ENCODE measurements at places on chromosomes 6 and 20.

DNA sequence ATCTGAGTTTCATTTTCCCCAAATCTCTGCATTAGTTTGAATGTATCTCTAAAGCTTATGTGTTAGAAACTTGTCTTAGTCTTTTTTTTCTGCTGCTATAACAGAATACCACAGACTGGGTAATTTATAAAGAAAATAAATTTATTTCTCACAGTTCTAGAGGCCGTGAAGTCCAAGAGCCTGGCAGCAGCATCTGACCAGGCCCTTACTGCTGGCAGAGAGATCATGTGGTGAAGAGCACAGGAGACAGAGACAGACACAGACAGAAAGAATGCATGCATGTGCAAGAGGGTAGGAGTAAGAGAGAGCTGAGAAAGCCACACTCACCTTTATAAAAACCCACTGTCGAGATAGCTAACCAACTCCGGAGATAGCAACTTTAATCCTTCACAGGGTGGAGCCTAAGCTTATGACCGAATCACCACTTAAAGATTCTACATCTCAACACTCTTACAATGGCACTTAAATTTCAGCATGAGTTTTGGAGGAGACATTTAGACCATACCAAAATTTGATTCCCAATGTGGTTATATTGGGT is 412.7 kb upstream of the SOX4 start:
- no peak for DNase-seq

DNA sequence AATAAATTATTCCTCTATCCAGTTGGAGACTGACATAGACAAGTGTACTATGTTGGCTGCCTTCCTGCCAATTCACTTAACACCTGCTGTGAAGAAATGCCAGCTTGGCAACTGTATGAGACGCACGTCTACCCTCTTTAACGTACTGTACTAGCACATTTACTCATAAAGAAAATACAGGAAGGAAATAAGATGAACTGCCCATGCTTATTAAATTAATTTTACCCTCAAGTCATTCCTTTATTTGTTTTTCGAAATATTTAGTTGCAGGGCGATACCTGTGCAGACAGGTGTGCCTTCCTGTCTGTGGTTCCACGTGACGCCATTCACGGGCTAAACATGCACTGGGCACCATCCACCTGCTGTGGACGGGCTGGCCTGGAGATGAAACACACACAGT is 52.0 kb downstream of the PSMG4 start:
- DNase-seq = no peak

DNA sequence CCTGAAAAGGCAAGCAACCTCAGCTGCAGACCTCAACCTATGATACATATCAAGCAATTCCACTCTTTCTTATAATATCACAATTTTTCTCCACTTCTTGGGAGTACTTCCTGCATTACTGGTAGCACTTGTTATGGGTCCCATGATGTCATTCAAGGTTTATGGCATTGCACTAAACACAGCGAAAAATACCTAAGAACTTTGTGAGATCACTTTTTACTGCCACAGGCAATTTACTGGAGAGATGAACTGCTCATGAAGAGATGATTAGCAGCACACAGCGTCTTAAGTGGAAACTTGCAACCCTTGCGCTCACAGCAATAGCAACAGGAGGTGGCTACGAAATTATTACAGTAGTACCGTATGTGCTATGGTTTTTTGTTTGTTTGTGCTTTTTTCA is 19.3 kb upstream of the RIMS4 start:
- DNase-seq = no peak

DNA sequence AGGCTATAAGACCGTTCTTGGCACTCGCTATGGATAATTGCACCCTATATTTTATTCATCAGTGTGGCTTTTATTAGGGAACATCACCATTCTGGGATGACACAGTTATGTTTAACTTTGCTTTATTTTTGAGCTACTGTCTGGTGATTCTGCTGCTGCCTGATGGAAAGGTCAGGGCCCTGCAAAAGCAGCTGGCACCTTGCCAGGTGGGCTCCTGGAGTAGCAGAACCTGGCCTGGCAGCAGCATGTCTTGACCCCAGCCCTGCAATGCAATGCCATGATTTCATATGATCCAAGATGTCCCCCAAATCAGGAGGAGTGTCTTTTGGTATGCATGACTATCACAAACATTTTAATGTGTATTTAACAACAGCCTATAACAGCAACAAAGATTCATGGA is 228.4 kb upstream of the RSPO3 start:
- DNase-seq = no peak

DNA sequence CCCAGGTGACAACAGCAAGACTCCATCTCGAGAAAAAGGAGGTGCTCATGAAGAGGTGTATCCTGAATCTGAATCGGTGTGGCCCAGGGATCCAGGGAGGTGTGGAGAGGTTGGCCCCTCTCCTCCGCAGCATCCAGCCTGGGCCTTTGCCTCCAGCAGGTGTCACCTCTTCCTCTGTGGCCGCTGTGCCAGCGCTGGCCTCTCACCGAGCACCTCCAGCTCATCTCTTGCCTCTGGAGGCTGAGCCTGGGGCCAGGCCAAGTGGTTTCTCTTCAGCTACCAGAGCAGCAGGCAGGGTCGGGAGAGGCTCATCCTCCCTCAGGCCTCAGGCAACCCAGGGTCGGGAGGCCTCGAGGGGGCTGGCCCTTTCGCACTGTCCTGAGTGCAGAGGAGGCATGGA is 1.2 kb upstream of the COL20A1 start:
- no peak for DNase-seq

GRCh38 chr20:56431471-56431870 is 19.4 kb downstream of the CASS4 start:
- no peak for DNase-seq

DNA sequence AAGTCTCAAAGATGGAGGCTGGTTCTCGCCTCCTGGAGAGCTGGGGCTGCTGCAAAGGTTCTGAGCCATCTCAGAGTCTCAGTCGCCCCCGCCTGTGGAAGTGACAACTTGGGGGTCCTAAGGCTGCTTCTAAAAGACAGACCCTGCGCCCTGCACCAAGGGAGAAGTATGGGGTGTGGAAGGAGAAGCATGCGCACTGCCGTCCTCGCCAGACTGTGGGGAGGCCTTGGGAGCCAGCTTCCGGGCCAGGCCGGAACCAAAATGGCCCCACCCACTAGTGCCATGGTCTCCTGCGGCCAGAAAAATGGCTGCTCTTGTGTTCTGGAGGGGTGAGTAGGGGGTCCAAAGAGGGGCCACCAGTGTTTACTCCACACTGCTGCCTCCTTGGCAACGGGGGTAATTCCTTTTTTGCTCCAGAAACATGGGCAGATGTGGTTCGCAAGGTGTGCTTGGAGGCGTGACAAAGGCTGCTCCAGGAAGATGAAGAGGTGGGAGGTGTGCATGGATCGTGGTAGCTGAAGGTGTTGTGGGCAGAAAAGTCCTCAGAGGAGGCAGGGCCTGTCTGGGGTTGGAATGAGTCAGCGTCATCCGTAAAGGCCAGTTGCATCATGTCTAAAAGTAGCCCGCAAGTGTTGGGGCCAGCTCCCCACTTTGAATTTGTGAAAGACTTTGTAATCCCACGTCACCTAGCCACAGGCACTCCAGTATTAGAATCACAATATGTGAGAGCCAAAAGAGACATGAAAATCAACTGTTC is 329.8 kb upstream of the SOX4 start:
- DNase-seq = peak; percentile 46

GRCh38 chr6:69917834-69918233 is 51.5 kb downstream of the COL19A1 start:
- no peak for DNase-seq

GRCh38 chr6:137881522-137881886 is 14.4 kb downstream of the TNFAIP3 start:
- no peak for DNase-seq

GRCh38 chr20:36472637-36473090 is 68.7 kb upstream of the MYL9 start:
- peak; percentile 57 for DNase-seq

DNA sequence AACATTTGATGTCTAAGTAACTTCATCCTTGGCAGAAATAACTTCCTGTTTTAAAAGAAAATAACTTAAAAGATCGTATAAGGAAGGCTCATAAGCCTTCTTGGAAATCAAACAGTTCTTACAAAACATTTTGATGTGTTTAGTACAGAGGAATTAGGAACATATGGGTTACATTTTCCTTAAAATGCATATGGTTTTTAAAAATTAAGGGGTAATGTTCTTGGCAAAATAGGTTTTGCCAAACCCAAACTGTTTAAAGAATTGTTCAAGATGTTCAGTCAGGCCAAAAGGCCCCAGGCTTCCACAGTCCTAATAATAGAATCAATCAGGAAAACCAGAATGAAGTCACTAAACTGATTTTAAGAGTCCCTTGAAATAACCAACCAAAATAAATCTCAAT is 142.7 kb upstream of the SLC35B3 start:
- DNase-seq = no peak

GRCh38 chr6:111858347-111858746 is 14.9 kb downstream of the FYN start:
- no peak for DNase-seq

- DNase-seq = no peak
Observed at GRCh38 chr6:121848523-121849255, 413.2 kb downstream of the GJA1 start.

GRCh38 chr6:166955121-166955864 is 1.1 kb downstream of the RNASET2 start:
- no peak for DNase-seq

DNA sequence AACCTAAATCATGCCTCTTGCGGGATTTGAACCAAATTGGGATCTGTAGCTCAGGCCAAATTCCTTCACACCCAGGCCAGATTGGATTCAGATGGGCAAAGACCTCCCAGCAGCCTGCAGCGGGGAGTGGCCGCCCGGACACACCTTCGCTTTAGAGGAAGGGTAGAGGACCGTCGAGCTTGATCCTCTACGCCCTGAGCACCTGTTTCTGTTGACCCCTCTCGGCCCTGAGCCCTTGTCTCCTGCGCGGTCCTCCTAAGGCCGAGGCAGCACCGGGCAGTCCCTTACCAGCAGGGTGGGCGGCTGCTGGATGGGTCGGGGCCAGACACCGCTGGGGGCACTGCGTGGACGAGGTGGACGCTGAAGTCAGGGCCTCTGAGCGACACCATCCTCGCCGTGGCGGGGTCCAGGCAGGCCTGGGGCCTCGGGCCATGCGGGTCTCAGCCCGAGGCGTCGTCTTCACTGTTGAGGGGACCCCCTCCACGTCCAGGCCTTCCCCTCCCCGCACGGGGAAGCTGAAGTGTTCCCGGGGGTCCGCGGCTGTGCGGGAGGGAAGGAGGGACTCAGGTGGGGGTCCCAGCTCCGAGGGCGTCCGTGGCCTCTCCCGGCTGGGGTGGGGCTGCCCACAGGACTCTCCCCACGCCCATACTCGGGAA is 114.8 kb downstream of the SMOC2 start:
- no peak for DNase-seq

- no peak for DNase-seq
Observed at GRCh38 chr6:16802071-16802470, 40.8 kb upstream of the ATXN1 start.

DNA sequence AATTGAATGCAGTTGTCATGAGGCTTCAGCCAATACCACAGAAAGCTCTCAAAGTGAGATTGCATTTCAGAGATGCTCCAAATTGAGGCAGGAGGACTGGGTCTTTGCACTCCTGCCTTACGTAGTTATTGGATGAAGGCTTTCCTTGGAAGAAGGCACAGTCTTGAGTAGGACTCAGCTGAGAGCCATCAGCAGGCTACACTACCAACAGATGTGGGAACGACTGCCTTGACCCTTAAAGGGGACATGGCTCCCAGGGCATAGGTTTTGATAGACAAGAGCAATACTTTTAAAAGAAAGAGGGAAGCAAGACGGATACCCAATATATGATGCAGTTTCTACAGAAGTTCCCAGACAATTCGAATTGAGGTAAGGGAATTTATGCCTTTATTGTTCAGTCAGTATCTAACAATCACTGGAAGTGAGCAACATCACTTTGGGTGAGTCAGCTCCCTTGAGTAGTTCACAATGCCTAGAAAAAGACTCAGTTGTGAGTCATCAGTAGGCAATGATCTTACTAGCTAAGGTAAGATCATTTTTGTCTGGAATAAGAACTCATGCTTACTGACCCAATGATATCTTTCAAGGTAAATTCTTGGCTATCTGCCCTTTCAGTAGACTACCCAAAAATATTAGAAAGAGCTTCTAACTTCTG is 390.8 kb downstream of the GJA1 start:
- no peak for DNase-seq

- DNase-seq = no peak
Observed at GRCh38 chr6:110635096-110635495, 158.7 kb upstream of the SLC22A16 start.

DNA sequence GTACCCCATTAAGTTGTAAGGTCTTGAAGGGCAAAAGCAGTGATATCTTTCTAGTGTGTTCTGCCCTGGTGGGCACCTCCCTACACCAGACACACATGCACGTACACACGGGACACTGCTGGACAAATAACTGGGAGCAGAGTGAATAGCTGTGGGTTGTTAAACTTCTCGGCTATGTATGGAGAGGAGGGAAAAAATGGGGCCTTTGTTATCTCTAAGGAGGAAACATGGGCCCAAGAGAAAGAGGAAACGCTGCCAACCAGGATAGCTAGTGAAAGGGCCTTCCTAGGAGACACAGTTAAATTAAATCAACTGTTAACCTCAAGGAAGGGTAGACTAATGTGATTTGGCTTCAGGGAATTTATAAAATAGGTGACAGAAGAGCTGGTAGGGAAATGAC is 169.7 kb downstream of the MYLK4 start:
- no peak for DNase-seq

DNA sequence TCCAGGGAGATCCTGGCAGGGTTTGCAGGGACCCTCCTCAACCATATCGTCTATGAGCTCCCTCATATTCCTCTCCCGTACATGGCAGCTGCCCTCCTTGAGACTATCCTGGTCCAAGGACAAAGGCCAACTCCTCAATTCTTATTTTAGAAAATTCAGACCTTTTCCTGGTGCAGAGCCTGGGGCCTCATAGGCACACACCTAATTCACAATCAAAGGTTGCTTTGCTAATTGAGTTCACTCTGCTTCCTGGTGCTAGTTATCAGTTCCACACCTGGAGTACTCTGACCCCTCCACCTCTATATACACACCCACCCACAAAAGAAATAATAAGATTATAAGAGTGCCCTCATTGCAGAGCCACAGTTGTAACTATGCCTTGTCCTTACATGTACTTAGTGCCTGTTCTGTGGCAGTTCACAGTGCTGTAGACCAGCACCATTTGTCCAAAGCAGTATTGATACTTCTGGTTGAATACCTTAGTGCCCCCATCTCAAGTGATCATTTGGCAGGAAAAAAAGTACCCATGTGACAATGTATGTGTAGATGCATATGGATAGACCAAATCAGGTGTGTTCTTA is 38.7 kb downstream of the GSS start:
- no peak for DNase-seq

DNA sequence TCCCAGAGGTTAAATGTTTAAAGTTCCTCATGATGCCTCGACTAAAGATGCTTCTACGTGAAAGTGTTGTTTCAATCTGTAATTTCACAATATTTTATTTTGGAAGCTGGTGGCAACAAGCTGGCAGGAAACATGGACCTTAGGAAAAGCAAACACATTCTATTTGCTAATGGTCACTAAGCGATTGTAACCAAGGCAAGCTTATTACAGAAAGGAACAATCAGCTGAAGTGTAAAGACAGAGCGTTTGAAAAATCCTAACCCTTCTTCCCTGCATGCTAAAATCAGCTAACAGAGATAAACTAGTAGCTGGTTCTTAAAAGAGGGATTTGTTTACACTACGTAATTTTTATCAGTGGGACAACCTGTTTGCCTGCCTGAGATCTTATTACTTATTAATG is 50.0 kb downstream of the IL20RA start:
- no peak for DNase-seq

GRCh38 chr20:49690899-49691620 is 22.6 kb downstream of the B4GALT5 start:
- no peak for DNase-seq

Data from GM10248 (cell line).